Spleen (tissue), 13 donors: ENCODE measurements at places on chromosomes 4 and X.

DNA sequence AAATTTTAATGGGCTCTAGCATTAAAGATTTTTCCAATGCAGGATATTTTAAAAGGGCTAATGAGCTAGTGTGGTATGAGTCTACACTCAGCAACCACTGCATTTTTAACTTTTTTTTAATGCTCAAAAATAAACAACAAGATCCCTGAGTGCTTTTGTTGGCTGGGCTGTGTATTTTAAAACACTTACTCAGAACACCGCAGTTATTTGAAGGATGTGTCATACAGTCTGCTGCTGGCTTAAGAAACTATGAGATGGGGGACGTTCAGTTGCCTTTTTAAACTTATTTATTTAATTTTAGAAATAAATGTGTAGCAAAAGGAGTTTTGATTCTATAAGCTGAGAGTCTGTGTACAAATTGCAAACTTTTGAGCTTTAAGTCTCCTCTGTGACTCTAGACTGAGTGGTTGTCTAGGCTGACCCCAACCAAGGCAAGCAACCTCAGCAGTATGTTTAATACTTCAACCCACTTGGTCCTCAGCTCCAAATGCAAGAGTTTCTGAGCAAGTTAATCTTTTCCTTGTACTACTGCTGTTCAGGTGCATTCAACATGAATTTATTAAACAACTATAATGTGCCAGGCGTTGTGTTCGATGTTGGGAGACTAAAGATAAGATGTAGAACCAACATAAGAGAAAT is 278.6 kb upstream of the DIPK2B start:
- DNase-seq = no peak

GRCh38 chr4:109879636-109880314 is 31.9 kb downstream of the LRIT3 start:
- peak; percentile 53 for DNase-seq

- DNase-seq = no peak
Observed at GRCh38 chrX:14776901-14777300, 96.0 kb downstream of the FANCB start.

DNA sequence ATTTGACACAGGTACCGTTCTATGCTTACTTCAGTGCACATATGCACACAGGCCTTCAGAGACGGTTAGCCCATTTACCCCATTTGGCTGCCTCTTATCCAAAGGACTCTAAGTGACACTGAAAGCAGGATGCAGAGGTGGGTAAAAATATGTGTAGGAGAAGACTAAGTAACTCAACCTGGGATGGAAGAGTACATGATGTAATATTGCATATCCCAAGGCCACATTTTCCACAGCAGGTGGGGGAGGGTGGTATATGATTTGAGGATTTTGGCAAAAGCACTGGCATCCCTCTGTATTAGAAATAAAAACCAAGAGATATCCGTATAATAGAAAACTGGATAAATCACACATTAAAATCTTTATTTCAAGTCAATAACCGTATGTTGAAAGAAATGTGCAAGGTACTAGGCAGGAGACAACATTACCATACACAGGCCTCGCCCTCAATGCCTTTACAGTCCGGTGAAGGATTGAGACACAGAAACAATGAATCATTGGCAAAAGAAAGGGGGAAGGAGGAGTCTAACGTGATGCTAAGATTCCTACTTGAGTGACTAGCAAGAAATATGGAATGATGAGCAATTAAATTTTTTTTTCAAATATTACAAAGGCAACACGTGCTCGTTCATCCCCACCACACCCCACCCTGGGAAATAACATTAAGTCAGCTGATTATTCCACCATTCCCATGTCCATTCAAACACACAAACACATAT is 161.0 kb upstream of the RASGEF1B start:
- no peak for DNase-seq

- no peak for DNase-seq
Observed at GRCh38 chr4:101018836-101019235, 328.5 kb downstream of the PPP3CA start.

DNA sequence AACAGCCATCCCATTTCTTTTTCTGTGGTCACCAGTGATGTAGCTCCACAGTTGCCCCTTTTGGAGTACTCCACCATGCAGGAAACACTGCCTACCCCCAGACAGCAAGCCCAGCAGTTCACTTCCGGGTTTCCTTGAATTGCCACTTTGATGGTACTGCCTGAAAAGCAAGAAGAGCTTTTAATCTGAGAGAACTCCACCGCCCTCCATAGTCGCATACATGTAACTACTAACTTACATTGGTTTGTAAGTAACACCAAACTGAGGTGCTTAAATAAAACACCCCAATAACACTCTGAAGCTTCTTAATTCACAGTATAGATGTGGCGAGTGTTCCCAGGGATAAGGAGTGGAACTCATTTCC is 53.6 kb upstream of the HPSE start:
- no peak for DNase-seq

GRCh38 chrX:68332201-68332731 is 101.0 kb downstream of the OPHN1 start:
- DNase-seq = no peak

GRCh38 chr4:118825799-118826198 is 10.1 kb downstream of the SEC24D start:
- DNase-seq = no peak

- DNase-seq = no peak
Observed at GRCh38 chrX:22047468-22047867, 15.3 kb downstream of the PHEX start.

DNA sequence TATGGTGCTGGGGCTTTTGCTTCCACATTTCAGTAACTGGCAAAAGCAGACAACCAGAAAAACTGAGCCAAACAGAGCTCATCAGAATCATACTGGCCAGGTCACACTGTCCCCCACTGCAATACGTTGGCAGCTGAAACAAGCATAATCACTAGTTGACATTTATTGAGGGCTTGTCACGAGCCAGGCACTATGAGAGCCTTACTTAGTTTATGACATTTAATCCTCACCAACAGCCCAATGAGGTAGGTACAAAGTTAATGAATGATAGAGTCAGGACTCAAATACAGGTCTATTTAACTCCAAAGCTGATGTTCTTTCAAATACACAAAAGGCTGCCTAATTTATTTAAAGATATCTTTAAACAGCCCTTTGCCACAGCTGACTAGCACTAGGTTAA is 174.0 kb upstream of the MBNL3 start:
- DNase-seq = no peak

- peak; percentile 85 for DNase-seq
Observed at GRCh38 chrX:103585411-103586313, at the start of gene TCEAL4. Gene TCEAL4, plus strand, starts transcription at chrX:103585515. Its CDS starts 1,161 bp downstream, at chrX:103586676.

DNA sequence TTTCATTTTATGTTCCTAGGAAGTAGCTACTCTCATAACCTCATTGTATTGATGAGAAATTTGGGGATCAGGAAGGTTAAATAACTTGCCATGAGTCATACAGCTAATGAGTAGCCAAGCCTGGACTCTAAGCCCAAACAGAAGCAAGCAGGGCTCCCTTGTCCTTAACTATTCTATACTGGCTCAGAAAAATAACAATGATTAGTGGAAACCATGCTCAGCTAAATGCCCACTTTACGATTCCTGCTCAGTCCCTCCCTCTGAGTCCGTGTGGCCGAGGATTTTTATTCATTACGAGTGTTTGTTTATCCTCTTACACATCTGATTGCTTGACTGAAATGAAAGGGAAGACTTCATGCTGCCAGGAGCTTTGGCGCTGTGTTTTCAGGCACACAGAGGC is 100.9 kb downstream of the SLC34A2 start:
- no peak for DNase-seq
